ENCODE measurements at places on chromosomes 7 and 10.

- DNase-seq, result no peak
These were observed 53.0 kb upstream of the EBF3 start for GRCh38 chr10:130016993-130017630.

DNA sequence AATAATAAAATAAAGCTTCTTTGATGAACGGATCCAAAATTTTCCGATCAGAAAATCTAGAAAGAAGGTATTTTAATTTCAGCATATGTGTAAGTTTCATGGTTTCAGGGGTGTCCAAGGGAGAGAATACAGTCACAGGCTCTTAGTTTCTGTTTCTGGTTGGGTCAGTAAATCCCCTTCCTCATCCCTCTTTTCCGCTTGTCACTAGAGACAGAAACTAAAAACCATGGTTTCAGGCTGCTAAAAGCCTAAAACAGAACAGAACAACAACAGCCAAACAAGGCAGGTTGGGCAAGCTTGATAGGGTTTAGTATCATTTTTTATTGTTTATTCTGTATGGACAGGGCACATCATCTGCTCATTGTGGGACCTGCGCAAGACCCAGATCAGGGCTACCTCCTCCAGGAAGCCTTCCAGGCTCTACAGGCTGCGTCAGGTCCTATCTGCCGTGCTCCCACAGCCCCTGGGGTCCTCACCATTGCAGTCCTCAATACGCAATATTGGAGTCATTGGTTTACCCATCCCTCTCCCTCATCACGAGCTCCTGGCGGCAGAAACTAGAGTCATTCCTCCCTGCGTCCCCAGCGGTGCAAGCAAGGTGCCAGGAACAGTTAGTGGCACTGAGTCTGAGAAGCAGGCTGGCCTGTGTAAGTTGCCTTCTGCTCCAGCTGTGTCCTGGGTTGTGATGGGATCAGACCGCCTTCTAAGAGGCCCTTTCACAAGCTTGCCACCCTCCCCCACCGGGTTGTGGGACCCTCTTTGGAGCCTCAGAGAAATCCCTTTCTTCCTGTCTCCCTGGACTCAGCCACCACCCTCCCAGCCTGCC, 70.2 kb upstream of the CUX1 start:
- no peak for DNase-seq

DNA sequence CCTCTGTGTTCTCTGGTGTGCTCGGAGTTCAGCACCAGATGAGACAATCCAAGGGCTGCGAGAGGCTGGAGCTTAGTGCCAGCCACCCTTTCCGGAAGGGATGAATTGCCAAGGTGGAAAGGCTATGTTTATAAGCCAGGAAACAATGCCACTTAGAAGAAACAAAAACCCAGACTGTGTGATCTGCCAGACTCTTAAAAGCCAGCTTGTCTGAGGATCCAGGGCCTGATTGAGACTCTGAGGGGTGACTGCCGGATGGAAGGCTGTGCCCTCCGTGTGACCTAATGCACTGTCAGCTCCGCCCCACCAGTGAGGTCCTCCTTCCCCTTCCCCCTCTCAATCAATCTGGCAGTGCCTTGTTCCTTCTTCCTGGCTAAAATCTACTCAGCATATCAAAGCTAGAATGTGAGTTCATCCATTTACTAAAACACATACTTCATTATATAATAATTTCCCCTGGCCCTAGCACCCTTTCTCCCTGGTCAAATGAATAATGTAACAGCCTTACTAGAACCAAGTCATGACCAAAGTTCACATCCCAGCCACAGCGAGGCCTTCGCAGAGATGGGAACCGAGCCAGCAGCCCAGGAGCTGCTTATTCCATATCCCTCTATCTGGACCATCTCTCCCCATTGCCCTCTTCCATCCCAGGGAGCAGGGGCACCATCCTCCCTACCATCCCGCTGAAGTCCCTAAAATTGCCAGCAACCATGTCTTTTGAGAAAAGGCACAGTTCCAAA, 25.5 kb downstream of the FAM107B start:
- DNase-seq, result no peak

DNA sequence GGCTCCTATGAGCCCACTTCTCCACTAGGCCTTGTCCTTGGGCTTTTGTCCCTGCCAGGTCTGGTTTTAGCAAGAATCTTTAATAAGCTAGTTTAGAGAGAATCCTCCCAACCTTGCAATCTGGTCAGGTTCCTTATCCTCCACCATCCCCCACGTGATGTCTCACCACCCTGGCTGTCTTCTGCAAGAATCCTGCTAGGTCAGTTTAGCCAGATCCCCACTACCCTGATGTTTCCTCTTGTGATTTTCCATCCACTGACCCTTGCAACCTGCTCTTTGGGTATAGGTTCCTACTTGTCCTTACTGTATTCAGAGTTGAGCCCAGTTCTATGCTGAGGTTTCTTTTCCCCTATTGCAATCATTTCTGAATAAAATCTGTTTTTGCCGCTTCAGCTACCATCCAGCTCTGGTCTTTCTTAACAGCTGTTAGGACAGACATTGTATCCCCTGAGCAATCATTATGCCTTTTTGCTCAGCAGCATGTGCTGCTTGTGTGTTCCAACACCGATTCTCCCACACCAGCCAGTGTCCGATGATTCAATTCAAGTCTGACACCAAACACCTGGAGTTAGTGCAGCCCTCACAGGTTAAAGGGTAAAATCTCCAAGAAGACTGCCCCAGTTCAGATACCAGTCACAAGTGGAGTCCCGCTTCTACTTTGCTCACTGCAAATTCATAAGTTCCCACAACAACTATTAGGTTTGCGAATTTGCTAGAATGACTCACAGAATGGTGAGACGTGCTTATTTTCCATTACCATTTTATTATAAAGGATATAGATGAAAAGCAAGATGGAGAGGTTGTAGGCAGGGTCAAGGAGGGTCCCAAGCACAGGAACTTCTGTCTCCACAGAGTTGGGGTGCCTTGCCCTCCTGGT, 62.2 kb upstream of the ADCY1 start:
- no peak for DNase-seq

DNA sequence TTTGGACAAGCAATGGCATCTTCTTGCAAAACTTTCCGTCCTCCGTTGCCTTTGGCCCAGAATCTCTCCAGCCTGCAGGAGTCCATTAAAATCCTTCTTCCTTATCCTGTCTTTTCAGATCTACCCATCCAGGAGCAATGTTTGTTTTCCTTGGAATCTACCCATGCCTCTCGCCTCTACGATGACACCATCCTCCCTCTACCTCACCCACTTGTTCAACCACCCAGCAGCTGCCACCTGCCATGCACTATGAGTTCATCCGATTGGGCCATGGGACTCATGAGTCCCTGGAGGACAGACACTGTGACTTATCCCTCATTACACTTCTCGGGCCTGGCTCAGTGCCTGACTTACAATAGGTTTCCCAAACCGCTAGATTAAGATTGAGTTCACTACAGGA, 26.8 kb upstream of the MGMT start:
- DNase-seq, result no peak

GRCh38 chr7:36961693-36962092, 237.4 kb upstream of the AOAH start:
- no peak for DNase-seq

- no peak for DNase-seq
These were observed 1137.3 kb downstream of the REEP3 start for GRCh38 chr10:64658528-64658927.

GRCh38 chr7:92400013-92400412, 47.3 kb upstream of the GATAD1 start:
- no peak for DNase-seq

GRCh38 chr10:112701211-112701877, 248.7 kb upstream of the TCF7L2 start:
- DNase-seq, result no peak

DNA sequence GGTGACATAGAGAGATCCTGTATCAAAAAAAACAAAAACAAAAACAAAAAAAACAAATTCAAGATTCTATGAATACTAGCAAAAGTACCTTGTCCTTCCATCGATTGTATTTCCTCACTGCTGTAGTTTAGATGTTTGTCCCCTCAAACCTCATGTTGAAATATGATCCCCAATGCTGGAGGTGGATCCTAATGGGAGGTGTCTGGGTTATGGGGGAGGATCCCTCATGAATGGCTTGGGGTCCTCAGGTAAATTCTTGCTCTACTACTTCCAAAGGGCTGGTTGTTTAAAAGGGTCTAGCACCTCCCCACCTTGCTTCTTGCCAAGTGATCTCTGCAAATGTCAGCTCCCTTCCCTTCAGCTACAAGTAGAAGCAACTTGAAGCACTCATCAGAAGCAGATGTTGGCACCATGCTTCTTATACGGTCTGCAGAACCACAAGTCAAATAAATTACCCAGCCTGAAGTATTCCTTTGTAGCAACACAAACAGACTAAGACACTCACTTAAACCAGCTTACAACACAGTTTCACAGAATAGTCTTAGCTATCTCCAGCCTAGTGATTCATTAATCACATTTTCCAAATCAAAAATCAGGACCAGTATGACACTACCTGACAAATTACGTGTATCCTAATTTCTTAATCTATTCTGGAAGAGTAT, 20.7 kb downstream of the ABI1 start:
- DNase-seq, result no peak

DNA sequence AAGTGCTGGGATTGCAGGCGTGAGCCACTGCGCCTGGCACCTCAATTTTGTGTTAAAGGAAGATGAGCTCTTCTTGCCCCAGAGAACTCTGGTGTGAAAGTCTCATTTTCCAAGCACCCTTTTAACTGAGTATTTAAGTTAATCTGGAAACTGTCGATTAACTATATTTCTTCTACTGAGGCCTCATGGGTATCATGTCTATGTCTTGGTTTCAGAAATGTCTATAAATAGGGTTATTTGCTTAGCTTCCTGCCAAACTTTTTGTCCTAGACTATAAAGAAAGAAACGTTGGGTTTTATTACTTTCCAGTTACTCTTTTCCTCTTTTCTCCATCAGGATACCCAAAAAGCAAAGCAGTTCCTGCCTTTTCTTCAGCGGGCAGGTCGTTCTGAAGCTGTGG, 102.4 kb downstream of the LRRC4 start:
- no peak for DNase-seq

GRCh38 chr10:125882596-125882995, 1.5 kb upstream of the DHX32 start:
- no peak for DNase-seq

- no peak for DNase-seq
These were observed 28.1 kb upstream of the NPVF start for GRCh38 chr7:25256333-25256819.

DNA sequence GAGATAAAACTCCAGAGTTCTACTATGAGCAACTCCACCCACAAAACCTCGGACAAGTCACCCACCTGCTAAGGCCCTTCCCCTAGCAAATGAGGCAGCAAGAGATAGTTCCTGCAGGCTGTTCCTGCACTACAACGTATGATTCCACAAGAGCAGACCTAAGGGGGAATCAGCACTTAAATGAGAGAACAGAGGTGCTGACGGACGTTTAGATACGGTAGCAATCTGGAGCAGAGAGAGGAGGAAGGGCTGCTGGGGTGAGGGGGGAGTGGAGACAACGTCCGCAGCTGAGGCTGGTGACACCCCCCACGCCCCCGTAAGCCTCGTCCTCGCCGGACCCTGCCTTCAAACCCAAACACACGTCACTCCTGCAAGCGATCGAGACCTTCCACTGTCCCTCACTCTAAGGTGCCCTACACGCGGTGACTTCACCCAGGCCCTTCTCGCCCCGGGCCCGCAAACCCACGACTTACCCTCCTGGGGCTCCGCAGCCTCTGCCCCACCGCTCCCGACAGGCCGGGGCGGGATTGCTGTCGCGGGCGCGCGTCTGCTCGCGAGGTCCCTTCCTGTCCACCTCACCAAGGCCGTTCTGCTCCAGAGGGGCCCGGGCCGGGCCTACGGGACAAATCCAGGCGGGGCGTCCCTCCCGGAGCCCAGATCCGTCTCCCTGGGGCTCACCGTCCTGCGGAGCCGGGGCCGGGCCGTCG, 635 bp downstream of the ZNF12 start:
- peak; percentile 4 for DNase-seq

- DNase-seq, result no peak
These were observed 95.3 kb upstream of the CYP26C1 start for GRCh38 chr10:92965314-92965713.

GRCh38 chr10:119761106-119761505, 35.3 kb downstream of the INPP5F start:
- no peak for DNase-seq

- DNase-seq, result no peak
These were observed 11.2 kb downstream of the GATA3 start for GRCh38 chr10:8065651-8066050.

GRCh38 chr10:56318816-56319215, 42.2 kb downstream of the ZWINT start:
- no peak for DNase-seq

DNA sequence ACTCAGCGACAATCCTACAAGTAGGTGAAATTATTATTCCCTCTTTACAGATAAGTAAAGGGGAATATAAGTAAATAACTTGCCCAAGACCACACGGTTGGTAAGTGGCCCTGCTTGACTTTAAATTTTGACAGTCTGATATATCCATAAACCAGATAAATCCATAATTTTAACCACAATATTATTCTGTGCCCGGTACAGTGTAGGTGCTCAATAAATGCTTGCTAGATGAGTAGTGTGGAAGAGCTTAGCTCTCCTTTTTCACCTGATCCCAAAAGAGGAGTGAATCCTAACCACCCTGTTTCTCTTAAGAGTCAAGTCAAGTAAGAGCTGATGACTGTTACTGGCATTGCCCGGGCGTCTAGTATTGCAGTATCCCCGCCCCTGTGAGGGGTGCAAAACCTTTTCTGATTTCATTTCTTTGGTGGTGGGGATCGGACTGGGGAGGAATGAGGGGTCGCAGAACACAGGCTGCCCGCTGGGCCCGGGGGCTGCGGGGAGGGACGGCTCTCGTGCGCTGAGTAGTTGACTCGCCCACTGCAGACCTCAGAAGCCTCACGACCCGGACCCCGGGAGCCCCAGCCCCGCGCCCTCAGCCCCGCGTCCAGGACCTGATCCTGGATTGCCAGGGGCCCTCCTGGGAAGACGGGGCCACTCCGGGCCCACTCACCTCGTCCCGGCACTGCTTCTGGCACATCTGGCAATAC, 490 bp downstream of the KIN start:
- no peak for DNase-seq

DNA sequence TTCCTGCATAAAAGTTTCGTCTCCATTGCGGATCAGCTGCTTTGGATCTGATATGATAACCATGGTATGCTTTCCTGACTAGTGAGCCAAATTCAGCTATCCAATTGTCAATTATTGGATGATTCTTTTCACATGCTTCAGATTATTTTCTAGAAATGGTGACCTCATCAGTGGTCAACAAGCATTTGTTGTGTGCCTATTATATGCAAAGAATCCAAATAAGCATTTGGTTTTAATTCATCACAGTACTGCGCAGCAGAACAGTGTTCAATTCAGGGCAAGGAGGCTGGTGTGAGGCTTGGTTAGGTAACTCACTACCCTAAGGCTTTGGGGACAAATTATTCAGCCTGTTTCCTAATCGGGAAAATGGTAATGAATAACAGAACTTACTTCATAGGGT, 200.5 kb downstream of the SKAP2 start:
- no peak for DNase-seq

- no peak for DNase-seq
These were observed 34.3 kb downstream of the USP54 start for GRCh38 chr10:73556855-73557254.

DNA sequence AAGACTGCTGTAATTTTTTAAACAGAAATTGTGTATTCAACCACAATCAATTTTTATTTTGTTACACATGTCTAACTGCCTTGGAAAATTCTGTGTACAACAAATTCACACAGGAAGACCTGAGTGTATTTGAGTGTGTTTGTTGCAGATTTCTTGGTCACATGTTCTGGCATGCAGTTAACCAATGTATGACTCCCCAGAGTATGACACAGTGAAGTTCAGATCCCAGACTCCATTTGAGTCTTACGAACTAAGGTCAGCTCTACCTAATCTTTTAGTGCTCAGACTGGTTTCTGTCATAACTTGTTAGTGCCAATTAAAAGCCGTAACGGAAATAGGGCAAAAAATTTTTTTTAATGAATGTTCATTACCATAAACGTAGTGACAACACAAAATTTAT, 5.8 kb downstream of the GNAI1 start:
- no peak for DNase-seq

Data from activated CD4-positive, alpha-beta T cell treated with anti-CD3 and anti-CD28 coated beads, Interleukin-2, amount 50 U/mL, for 24 hours (primary cell).